ENCODE measurements at places on chromosomes 2 and 18.

- no peak for DNase-seq
Observed at GRCh38 chr2:73203055-73203681, 794 bp downstream of the NOTO start.

GRCh38 chr2:241211276-241211675 is 22.8 kb downstream of the ANO7 start:
- DNase-seq = no peak

- peak; percentile 30 for DNase-seq
Observed at GRCh38 chr2:145748927-145749326, 1229.0 kb upstream of the ZEB2 start.

- DNase-seq = peak; percentile 56
Observed at GRCh38 chr2:233349005-233349998, 5.0 kb upstream of the DGKD start.

Measured in GM06990 (cell line).